ENCODE measurements at places on chromosomes 3 and 15. TPM values are rescaled to one million over a fixed set of nuclear protein-coding genes. Genes with fewer than 3 reads are reported as not detected.

GRCh38 chr3:149600634-149601033 lies 57.2 kb downstream of the WWTR1 start:
- DNase-seq = no peak

DNA sequence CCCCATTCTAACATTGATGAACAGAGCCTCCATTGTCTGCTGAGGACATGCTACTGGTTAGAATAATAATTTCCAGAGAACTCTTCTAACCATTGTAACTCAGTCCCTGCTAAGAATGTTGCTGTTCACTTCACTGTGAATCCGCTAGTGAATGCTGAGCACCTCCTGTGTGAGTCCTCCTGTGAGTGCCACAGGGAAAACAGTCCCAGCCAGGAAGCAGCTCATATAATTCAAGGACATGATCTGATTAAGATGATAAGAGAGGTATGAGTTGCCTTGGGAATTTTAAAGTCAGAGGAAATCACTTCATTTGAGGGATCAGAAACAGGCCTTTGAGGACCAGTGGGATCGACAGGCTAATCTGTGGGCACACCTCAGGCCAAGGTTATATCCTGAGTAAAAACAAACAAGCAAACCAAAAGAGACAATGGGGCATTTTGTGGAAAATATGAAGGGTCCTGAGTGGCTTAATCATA lies 33.9 kb upstream of the GPR160 start:
- no peak for DNase-seq

DNA sequence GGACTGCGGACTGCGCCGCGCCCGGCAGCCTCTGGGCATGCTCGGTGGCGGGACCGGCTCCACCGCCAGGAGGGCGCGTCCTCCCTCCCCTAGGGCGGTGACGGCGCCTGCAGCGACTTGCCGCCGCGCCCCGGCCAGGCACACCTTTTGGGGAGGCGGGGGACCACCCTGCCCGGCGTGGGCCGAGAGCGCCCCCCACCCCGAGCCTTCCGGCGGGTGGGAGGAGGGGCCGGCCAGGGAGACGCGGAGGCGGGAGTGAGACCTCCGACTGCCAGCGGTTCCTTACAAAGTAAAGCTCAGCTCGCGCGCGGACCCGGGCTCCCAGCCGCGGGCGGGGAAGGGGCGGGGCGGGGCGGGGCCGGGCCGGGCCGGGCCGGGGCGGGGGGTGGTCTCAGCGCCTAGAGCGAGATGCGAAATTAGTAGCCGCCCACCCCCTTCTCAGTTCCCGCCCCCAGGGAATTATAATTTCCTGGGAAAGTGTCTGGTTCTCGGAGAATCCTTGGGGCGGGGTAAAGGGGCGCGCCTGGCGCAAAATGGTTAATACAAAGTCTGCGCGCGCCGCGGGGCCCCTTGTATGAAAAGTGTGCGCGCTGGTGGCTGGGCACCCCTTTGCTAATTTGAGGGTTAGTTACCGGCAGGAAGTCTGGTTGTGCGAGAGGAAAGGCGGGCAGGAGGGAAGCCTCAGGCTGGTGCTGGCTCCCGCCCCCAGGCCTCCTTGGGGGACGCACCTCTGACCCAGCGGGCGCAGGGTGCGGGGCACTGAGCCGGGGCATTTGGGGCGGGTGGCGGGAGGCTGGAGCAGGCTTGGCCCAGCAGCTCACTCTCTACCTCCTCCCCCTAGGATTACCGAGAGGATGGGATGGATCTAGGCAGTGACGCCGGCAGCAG lies 224.8 kb upstream of the IL12A start:
- peak; percentile 91 for DNase-seq

DNA sequence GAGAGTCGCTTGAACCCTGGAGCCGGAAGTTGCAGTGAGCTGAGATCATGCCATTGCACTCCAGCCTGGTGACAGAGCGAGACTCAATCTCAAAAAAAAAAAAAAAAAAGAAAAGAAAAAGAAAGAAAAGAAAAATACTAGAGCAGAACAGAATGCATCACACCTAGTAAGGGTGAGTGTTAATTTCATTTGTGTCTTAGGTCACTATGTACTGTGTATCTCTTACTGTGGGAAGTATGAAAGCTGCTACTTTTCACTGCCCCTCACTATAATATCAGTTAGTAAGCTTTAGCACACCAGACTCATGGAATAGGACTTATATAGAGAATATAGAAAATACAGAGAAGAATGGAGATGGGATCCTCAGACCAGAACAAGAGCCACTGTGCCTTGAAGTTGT lies 45.9 kb upstream of the RASA2 start:
- DNase-seq = no peak

The ADAMTS9 gene
- total RNA-seq = 0.46 TPM

DNA sequence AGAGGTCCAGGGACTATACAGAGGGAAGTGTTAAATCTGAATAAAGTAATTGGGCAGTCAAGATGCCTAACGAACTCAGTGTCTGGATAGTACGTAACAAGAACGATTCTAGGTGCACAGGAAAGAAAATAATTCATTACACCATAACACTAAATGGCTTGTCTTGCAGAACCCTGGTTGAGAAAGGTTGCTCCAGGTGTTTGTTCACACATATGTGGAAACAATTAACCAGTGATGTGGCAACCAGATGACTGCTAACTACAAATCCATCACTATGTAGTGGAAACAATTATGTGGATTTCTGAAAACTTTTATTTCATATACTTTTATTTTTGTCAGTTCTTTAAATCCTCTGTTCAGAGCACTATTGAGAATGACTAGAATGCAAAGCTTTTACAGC lies 10.4 kb upstream of the HDC start:
- DNase-seq = no peak

The LDHAL6B gene
- not detected for total RNA-seq

DNA sequence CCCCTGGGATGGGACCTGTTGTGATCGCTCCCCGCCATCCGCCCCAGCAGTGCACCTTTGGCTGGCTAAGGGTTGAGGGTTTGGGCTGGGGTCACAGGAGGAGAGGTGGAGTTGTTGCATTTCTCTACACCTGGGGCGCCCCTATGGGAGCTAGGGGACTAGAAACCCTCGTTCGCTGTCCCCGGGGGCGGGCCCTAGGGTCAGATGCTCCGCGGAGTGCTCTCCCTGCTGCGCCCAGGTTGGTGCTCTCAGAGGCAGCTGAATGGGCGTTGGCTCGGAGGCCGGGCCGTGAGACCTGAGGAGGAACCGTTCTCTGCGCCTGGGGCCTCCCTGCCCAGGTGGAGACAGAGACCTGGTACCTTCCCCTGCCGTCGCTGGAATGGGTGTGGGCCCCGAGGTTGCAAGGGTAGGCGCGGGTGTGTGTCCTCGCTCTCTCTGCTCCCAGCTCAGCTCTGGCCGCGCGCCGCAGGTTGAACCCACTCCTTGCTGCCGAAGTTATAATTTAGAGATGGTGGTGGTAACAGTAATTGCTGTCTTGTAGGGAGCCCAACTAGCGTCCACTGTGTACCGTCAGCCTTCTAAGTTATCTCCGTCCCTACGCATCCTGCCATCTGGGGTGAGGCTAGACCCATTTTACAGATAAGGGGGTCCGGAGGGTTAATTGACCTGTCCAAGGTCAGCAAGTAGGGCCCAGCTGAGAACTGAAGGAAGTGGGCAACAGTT lies 965 bp downstream of the FLNB start:
- peak; percentile 61 for DNase-seq

- DNase-seq = no peak
Measured at GRCh38 chr3:13506680-13507079, 26.6 kb downstream of the HDAC11 start.

- no peak for DNase-seq
Measured at GRCh38 chr15:49674370-49674769, 53.5 kb downstream of the DTWD1 start.

GRCh38 chr15:89429986-89430385 lies 66.4 kb downstream of the RHCG start:
- no peak for DNase-seq

DNA sequence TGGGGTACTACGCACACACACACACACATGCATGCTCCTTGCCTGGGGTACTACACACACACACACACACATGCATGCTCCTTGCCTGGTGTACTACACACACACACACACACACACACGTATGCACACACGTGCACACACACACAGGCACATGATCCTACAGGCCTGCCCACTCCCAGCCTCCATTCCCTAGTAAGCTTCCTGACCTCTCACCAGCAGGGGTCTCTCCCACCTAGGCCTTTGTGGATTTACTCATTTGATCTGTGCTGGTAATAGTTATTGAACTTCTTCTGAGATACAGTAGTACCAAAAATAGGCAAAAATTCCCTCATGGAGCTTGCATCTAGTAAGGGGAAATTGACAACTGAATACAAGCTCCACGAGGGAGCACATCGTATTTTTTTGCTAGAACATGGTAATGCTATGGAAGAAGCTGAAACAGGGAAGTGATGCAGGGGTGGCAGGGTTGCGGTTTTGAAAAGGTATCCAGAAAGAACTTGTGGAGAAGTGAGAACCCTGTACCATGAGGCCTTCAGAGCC lies 19.1 kb downstream of the TTC21A start:
- DNase-seq = peak; percentile 68

The HGD gene
- total RNA-seq = not detected

DNA sequence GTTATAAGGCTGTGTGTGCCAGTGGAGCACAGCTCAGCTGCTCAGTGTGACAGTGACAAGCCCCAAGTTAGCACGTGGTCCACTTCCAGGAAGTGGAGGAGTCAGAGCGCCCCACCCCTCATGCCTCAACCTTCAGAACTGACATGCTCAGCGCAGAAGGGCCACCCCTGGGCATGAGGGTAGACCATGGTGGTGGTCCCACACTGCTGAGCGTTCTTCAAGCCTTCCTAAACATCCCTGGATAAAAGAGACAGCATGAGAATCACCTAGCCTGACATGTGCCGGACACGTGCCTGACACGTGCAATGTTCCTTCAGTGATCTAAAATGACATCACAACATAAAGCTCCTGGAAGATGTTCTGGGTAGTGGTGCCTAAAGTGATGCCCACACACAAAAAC lies 16.8 kb downstream of the ATP10A start:
- no peak for DNase-seq

- DNase-seq = no peak
Measured at GRCh38 chr15:64845183-64845611, 3.5 kb downstream of the PLEKHO2 start.

GRCh38 chr3:112425858-112426750 lies 73.2 kb downstream of the BTLA start:
- DNase-seq = no peak

GRCh38 chr15:34154725-34155204 lies 52.9 kb downstream of the PGBD4 start:
- DNase-seq = peak; percentile 82

DNA sequence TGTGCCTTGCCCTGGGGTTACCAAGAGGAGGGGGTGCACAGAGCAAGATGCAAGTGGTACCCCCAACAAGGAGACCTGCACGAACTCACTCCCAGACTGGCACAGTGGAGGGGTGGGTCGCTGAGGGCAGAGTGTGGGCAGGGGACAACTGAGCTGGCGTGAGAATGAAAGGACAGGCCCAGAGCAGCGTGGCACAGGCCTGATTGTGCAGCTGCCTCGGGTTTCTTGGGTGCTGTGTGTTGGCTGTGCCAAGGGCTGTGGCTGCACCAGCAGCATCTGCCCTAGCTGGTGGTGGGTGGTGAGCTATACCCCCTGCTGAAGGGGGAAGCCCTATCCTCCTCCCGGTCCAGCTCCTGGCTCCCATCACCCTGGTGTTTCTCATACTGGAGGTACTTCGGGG lies 92.4 kb downstream of the TMEM266 start:
- no peak for DNase-seq

DNA sequence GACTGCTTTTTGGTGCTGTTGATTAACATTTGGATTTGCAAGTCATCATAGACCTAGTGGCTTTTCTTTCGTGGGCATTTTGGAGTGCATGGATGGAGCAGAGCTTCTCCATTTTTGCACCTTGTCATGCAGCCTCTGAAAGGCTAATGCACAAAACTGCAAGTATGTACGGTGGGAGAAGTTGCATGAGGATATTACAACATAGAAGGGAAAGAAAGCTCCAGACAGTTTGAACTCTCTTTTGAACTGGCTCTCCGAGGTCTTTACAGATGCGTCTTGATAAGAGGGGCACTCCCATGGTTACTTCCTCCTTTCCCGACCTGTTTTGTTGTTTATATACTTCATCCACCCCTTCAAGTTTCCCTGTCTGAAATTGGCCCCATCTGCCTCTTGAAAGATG lies 147.1 kb upstream of the GBE1 start:
- no peak for DNase-seq

- peak; percentile 50 for DNase-seq
Measured at GRCh38 chr3:12966847-12967605, 106.2 kb downstream of the IQSEC1 start.

DNA sequence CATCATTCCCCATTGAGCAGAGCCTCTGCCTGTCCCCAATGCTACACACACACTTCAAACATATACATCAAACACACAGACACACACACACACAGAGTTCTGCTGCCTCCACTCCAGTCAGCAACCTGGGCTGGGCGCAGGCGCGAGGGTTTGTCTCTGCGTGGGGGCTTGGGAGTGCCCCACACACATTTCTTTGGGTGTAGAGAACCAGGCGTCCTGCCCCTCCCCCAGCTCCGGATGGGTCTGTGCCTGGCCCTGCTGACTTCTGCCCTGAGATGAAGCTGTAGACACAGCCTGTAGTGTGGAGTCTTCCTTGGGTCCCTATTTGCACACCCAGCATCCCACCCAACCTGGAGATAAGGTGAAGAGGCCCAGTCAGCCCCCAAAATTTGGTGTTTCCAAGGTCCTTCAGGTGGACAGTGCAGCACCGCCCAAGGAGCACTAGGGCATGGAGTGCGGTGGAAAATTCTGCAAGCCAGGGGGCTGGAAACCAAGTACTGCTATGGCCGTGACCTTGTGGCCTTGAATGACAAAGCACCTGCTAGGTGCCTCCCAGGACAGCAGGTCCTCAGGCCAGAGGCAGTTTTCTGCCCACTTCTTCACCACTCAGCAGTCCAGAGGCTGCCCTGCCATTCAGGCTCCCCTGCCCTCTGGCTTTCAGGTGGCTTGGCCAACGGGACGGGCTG lies 26.8 kb downstream of the FBXW12 start:
- DNase-seq = peak; percentile 30

DNA sequence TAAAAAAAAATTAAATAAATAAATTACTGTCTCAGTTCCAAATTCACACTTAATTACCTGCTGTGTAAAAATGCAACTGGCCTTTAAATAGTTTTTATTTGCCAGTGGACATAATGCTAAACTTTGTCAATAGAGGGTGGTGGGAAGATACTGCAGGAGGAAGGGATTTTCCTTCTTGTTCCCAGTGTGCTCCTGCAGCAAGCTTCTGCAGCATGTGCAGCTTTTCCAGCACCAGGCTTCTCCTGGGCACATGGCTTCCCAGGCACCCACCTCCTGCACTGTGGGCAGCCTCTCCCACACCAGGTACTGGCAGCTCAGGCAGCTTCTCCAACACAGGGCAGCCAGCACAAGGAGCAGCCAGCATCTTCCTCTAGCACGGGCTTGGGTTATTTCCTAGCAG lies 29.6 kb upstream of the BBX start:
- DNase-seq = no peak

- no peak for DNase-seq
Measured at GRCh38 chr15:81548365-81549130, 174.5 kb upstream of the TMC3 start.

DNA sequence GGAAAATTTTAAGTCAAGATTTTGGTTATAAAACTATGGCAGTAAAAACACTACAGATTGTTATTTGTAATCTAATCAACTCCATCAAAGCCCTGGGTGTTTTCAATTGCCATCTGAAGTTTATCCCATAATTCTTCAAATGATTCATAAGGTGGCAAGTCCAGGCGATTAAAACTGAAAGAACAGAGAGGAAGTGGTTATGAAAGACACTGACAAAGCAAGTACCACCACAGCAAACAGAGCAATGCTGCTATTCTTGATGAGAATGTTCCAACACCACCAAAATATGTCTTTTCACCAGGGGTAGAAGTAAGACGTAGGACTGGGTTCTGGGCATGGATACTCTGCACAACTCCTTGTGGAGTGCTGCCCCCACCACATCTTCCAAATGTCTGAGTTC lies 86.9 kb upstream of the PRTG start:
- DNase-seq = no peak

GRCh38 chr3:48949376-48949717 lies 30.7 kb downstream of the ARIH2 start:
- DNase-seq = no peak
